CD4-positive, alpha-beta T cell treated with Interleukin-4 for 4 hours (primary cell): ENCODE measurements at places on chromosomes 5 and 9.

GRCh38 chr9:81268048-81268447, 421.3 kb downstream of the TLE1 start:
- no peak for DNase-seq

- DNase-seq = no peak
These were observed 632.8 kb downstream of the BRINP1 start for GRCh38 chr9:118736406-118736805.

DNA sequence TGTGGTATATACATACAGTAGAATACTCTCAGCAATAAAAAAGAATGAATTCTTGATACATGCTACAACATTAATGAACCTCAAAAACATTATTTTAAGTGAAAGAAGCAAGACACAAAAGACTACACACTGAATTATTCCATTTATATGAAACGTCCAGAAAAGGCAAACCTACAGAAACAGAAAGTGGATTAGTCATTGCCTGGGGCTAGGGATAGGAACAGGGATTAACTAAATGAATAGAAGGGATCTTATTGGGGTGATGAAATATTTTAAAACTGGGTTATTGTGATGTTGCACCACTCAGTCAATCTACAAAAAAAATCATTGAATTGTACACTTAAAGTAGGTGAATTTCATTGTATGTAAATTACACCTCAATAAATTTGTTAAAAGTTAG, 326.7 kb downstream of the PIK3R1 start:
- DNase-seq = no peak

- DNase-seq = no peak
These were observed 892.6 kb downstream of the TAF11L14 start for GRCh38 chr5:18526792-18527405.

GRCh38 chr9:131719262-131719908, 20.5 kb downstream of the RAPGEF1 start:
- no peak for DNase-seq

- no peak for DNase-seq
These were observed 227.7 kb upstream of the PRR16 start for GRCh38 chr5:120236360-120236759.

DNA sequence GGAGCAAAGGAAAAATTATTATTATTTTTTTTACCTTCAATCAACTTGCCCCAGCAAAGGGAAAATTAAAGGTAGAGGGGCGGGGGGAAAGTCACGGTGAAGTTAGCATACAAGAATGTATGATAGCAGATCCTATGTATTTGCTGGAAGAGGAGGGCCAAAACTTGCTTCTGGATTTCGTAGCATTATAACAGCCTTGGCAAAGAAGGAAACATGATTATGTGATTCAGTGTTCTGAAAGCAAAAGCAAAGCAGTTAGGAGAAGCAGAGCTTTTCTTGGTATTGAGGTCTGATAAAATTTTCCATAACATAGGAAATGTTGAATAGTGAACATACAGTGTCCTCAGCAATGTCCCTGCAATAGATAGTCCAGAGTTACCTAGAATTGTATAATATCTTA, 32.4 kb downstream of the MAST4 start:
- no peak for DNase-seq

GRCh38 chr5:148014276-148014675, 49.5 kb upstream of the SPINK5 start:
- no peak for DNase-seq

DNA sequence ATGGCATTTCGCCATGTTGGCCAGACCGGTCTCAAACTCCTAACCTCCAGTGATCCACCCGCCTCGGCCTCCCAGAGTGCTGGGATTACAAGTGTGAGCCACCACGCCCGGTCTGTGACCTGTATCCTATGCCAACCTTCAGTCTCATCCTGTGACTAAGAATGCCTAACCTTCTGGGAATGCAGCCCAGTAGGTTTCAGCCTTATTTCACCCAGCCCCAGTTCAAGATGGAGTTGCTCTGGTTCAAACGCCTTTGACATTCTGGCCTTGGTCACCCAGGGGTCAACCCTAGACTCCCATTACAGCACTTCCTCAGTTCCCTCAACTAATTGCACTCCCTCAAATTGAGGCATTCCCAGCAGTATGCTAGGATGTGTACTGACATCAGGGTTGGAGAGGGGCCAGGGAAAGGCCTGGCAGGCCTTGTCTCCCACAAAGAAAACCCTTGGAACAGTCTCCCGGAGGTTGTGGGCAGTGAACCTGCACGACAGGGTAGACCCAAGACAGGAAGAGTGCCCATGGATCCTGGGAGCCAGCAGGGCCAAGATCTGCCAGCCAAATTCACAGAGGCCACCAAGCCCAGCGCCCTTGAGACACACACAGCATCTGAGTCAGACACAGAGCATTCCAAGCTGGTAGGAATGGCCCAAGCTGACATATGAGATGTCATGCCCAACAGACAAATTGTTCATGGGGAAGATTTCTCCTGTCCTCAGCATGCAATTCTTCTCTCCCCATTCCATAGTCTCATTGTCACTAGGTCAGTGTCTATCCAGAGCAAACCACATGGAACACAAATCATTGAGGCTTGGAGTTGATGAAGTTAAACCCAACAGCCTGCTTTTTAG, 24.9 kb upstream of the SMU1 start:
- DNase-seq = no peak

DNA sequence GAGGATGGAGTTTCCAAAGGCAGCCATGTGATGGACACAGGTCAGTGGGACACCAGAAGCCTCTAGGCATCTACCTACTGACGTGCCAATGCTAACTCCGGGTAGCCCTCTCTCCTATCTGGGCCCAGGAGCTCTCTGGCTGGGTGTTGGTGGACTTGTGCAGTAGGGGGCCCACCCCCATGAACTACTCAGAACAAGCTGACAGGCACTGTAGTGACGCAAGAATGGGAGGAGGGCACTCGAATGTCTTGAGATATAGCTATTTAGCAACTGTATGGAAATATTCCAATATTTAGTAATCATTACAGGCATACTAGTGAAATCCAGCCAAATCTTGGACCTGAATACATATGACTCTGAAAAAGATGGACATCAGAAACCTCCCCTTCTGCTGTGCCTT, 5.7 kb upstream of the DOCK2 start:
- DNase-seq = no peak

DNA sequence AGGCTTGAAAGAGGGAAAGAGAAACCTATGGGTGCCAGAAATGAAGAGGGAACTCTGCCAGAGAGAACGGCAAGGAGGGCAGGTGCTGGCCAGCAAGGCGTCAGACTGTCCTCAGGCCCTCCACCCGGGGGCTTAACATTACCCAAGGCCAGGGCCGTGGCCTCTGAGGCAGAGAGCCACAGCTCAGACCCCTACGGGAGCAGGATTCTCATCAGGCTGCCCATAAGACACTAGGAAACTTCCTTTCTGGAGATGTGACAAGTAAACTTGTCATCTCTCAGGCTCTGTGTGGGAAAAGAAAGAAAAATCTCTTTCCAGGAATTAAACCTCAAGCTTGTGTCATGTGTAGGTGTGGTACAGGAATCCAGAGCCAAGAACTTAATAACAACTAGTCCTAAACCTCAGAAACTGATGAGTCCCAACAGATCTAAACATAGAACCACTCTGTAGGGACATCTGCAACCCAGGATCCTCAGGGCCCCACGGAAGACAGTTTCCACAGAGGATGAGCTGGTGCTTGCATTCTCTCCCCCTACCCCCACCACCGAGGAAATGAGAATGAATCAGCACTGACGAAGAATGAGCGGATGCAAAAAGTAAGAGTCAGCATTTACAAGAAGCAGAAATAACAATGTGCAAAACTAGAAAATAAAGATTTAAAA, 74.3 kb downstream of the DCP2 start:
- DNase-seq = no peak

GRCh38 chr5:83474991-83475390, 3.4 kb downstream of the VCAN start:
- DNase-seq = no peak

GRCh38 chr9:107269681-107270080, 13.4 kb upstream of the RAD23B start:
- no peak for DNase-seq

DNA sequence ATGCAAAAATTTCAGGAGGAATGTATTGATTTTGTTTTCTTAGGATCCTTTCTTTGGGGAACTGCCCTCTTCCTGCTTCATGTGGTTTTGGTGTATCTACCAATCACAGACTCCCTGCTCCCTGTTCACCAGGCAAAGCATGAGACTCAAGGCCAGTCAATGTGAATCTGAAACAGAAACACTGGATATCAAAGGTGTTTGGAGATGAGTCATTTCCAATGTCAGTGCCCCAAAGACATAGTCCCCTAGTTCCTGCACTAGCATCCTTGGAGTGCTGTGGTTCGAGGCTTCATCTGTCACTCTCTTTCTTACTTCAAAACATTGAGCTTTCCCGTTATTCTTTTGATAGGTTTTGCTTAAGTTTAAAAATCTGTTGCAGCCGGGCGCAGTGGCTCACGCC, 8.1 kb downstream of the PPP3R2 start:
- DNase-seq = no peak

GRCh38 chr5:149999866-150000255, 593 bp downstream of the TIGD6 start:
- no peak for DNase-seq

DNA sequence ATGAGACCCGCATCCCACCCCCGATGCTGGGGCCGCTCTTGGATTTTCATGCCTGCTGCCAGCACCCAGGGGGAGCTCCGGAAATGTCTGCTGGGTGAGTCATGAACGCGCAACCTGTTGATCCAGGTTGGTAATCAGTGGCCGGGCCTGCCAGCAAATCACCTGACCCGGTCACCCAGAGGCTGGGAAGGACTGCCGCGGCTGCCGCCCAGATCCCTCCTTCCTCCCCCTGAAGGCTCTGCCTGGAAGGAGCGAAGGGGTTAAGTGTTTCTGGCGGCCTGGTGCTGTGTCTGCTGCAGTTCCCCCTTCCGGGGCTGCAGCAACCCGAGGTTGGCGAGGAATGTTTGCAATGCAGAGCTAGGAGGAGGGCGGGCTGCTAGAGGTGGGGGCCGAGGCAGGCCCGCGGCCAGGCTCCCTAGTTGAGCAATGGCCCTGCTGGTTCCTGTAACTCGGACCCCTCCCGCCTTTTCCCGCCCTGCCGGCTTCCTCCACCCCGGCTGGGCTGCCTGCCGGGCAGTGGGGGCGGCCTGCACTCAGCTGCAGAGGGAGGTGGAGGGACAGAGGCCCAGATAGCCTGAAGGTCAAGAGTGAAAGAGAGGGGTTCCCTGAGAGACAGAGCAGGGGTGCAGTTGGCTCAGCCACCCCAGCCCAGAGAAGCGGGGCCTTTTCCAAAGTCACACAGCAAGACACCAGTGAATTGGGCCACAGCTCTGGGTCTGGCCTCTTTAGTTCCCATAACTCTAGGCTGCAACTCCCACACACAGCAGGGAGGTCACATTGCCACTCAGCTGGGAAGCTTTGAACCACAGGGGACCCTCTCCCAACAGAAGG, 156.3 kb upstream of the IER5L start:
- DNase-seq = no peak

DNA sequence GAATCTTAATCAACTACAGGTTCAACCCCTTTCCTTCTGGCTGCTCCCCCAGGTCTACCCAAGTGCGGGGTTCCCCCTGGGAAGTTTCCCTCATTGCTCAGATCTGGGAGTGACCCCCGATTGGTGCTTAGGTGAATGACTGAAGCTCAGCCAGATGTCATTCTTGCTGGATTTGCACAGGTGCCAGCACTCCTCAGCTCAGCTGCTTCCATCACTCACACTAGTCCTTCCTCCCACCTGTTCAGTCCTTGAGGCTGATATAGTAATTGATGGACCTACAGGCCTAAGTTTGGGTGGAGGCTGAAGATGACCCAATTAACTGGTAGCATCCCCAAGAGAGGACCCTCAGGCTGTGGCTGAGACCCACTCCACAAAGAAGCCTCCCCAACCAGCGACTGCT, 32.9 kb downstream of the PRLR start:
- DNase-seq = no peak

GRCh38 chr9:109683521-109683920, 96.5 kb upstream of the PALM2AKAP2 start:
- no peak for DNase-seq

- no peak for DNase-seq
These were observed 462.7 kb upstream of the CD180 start for GRCh38 chr5:67659288-67659687.

DNA sequence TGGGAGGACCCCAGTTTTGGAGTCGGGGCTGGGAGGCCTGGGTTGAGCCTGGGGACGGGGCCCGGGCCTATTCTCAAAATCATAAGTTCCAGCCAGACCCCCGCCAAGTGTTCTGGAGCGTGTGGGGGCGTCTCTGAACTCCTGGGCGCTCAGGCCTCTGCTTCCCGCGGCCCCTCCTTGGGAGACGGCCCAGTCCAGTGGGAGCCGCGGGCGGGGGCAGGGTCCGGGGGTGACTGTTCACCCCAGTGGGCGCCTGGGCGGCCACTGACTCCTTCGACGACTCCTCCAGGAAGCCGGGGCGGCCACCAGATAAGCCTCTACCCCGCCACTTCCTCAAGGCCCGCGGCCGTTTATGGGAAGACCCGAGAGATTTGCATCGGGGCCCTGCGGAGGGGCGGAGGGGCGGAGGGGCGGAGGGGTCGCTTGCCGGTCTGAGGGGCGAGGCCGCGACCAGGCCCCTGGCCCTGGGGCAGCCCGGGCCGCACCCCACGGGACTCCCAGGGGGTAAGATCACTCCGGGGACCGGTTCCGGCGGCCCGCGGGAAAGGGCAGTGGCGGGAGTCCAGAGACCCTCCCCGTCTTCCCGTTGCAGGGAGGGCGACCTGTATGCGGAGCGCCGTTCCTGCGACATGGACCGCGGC, 655 bp downstream of the TOR4A start:
- no peak for DNase-seq

- no peak for DNase-seq
These were observed 20.2 kb downstream of the CENPH start for GRCh38 chr5:69209602-69210001.

DNA sequence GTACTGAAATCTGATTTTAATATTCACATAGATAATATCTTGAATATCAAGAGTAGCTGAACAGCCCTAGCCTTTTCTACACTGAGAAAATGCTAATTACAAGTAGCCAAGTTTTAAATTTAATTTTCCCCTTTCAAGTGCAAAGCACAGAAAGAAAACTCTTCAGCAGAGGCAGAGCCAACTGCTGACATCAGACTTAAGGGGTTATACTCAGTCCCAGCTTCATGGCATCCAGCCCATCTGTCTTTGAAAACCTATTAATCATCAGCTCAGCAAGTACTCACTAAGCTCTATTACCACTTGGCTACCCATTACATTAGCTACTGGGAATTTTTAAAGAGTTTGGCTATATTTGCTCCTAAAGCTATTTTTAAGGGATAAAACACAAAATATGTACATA, 220.5 kb downstream of the SLC12A2 start:
- no peak for DNase-seq

DNA sequence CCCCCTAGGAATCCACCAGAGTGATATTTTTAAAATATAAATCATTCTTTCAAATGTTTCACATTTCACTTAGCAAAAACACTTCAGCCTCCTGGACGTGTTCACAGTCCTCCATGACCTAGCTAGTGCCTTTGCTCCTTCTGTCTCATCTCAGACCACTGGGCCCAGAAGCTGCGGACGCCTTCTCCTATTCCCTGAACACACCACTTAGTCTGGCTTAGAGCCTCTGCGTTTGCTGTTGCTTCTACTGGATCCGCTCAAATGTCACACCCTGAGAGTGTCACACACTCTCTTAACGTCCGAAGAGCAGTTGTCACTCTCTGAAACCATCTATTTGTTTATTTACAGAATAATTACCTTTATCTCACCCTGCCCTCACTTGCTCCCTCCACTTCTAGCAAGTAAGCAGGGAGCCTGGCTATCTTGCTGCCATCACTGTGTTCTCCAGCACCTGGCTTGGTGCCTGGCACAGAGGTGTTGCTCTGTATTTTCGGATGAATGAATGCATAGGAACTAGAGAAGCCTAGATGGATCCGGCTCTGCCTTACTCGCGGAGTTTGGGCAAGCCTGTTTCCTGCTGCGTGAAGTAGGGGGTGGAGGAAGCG, 1.2 kb upstream of the GRK6 start:
- DNase-seq = no peak

GRCh38 chr9:109771087-109771486, 8.9 kb upstream of the PALM2AKAP2 start:
- DNase-seq = no peak
